ENCODE measurements at places on chromosomes 5 and 9.

DNA sequence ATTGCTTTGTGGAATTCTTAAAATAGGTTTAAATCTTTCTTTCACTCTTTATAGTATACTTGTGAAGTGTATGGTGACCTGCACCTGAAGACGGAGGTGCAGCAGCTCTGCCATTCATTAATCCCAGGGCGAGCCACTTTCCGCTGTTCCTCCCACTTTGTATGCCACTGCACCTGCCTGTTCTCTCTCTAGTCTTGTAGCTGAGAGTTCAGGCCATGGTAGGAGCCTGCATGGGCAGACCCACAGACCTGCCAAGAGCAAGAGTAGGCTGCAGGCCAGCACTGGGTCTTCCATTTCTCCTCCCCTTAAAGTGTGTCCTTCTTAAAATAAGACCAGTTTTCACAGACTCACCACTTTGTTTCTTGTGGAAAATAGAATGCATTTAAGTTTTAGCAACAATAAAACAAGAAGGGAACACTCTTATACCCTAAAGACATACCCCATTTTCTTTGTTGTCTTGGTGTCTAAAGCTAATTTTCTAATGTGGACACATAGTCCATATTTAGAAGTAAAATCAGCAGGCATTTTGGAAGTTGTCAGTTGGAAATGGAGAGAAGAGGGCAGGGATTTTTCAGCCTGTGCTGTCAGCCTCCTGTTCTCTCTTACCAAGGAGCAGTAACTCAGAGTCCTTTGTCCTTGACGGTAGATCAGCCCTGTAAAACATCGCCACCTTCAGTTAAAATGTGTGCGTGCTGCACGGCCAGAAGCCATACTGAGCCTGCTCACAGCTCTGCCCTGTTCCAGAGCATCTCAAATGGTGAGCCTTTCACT is 103.2 kb downstream of the SNCAIP start:
- DNase-seq = peak; percentile 69

GRCh38 chr9:82783045-82783444 is 279.9 kb downstream of the RASEF start:
- DNase-seq = no peak

DNA sequence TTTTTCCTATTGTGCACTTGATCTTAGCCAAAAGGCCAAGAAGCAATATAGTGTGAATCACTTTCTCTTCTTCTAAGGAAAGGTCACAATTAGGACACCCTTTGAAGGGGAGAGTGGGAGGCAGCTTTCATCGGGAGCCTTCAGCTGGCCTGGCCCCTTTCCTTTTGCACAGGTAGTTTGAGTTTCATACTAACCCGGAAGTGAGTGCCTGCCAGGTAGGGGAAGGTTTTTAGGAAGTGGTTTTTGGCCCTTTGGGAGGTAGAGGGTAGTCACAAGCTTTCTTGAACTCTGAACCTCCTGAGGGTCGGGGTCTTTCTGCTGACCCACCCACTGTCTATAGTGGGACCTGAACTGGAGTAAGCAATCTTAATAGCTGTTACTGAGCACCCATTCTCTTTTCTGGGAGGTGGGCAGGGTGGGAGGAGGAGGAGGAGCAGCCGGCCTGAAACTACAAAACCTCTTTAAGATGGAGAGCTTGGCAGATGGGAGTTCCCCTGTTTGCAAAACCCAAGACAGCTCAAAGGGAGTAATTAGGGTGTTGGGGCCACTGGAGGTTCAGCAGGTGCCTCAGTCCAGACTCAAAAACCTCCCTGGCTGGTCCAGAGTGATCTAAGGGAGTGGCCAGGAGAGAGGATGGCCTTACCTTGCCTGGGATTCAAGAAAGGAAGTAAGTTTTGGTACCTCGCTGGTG is 6.0 kb downstream of the LARP1 start:
- no peak for DNase-seq

GRCh38 chr5:54959673-54960418 is 25.5 kb downstream of the ESM1 start:
- peak; percentile 12 for DNase-seq

DNA sequence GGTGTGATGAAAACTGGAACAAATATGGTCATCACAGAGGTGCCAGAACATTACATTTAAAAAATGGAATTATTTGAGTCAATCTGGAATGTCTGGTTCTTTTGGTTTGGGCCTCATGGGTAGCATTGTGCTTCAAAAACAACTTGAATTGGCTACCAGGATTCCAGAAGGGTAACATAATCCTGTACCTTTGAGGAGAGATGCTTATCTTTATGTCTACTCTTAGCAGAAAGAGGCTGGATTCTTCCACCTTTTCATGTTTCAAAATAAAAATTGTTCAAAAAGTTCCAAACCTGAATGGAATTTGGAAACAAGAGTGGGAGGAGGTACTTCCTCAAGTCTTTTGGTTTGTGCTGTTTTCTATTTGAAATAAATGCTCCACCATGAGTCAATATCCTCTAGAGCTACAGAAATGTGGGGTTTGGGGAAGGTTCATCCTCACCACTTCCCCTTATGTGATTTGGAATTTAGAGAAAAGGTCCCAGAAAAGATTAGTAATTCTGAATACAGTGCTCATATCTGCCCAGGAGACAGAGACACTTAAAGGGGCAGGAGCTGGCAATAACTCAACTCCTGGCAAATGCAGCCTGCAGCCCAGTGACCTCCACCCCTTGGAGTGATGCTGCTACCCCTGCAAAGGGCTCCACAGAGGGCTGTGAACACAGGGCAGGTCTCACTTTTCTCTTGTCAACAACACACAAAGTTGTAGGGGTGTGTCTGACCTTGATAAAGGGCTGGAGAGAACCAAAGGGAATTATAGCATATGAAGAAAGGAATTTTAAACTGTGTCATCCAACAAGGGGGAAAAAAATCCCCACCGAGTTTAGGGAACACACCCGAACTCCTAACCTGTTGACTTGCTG is 272.8 kb downstream of the CWC27 start:
- peak; percentile 76 for DNase-seq

DNA sequence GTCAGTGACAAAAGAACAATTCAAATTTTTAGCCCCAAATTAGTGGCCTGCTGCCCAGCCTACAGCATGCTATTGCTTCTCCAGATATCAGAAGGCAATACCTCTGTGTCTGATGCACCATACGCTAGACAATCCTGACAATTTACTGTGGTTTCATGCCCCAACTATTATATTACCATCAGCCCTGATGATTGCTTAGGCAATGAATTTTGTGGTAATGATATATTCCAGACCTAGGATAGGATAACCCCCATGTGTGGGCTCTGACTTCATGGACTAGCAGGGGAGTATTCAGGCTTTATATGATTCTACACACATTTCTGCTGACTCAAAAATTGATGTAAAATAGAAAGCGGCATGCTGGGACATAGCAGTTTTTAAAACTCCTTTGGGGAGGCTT is 168.7 kb upstream of the FST start:
- DNase-seq = no peak

DNA sequence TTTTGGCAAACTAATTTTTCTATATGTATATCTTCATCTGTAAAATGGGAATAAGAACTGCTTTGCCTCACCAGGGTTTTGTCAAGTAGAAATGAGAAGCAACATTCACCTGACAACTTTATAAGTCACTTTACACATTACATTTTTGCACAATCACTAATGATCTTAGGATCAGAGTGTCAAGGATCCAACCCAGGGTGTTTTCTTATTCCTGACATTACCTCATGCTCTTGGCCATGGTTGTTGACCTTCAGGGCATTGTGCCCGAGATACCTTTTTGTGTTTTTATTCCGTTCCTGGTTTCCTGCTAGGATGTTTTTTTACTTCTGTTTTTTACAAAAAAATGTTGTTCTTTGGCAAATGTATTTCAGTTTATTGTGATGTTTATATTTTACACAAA is 22.2 kb upstream of the RASA1 start:
- no peak for DNase-seq

- peak; percentile 74 for DNase-seq
These were observed 174.4 kb downstream of the MUSK start for GRCh38 chr9:110842986-110843385.

DNA sequence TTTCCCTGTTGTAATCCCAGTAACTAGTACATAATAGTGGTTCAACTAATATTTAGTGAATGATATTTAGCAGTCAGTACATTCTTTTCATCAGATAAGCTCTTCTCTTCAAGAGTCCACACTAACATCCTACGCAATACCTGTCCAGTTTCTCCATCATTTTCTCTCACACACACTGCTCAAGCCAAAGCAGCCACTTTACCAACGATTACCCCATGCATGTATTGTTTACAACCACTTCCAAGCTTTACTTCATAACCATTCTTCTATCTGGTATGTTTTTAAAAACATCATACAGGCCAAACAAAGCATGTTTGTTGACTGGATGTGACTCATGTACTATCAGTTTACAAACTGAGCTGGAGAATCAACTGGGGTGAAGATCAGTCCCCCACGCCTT is 7.3 kb downstream of the UBTD2 start:
- no peak for DNase-seq

- peak; percentile 72 for DNase-seq
These were observed 115.0 kb downstream of the KIAA1958 start for GRCh38 chr9:112601636-112602035.

DNA sequence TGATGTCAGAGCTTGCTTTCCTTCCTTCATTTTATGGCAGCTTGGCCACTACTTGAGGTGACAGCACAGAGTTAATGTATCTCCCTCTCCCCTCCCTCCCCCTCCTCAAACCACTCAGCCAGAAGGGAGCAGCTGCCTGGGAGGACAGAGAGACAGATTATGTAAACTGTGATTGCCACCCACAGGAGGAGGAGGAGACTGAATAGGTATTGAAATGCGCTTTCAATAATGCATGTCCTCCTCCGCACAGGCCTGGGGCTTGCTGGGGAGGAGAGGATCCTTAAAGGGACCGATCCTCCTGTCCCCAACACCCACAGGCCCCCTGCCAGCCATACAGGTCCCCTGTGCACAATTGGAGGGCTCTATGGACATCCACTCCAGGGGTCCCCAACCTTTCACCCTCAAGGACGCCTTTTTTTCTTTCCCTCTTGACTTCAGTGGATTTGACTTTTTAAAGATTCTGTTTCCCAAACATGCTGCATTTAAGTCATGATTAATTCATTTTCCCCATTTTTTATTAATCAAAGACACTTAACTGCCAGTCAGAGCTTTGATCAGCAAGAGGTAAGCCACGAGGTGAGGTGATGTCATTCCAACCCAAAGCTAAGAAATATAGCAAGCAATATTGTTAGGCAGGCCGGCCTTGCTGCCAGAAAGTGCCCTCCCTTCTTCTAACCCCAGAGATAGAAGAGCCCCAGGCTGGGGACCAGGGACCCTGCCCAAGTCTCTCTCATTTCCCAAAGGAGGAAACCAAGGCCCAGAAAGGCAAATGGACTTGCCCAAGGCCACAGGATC is 47.5 kb upstream of the CPLX2 start:
- no peak for DNase-seq

DNA sequence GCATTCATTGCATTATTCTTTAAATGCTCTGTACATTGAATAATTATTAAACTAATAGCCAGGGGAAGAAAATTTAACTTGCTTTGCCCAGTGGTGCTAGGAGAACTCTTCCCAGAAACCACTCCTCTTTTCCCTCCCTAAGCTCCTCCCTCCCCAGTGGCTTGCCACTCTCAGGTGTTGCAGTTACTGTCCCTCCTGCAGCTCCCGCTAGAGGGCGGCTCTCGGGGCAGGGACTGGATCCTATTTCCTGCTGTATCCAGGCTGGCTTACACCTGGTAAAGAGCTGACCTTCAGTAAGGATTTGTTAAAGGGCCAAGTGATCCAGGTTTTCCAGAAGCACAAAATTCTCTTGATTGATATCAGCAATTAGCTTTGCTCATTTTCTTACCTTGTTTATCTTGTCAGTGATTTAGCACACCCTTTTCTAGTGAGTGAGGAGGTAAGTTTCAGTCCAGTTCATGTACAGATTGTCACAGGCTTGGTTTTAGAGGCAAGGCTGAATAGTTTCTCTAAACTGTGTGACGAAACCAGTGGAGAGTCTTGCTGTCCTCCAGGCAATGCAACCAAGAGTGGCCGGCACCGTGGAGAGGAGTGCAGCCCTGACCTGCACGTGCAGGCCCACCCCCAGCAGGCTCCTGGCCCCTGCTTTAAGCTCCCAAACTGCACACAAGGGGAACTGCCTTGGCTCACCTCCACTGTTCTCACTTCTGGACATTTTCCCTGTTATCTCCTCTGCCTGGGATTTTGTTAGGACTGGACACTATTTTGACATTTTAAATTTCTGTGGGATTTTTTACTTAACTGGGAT is 423.8 kb downstream of the SPOCK1 start:
- DNase-seq = peak; percentile 36

DNA sequence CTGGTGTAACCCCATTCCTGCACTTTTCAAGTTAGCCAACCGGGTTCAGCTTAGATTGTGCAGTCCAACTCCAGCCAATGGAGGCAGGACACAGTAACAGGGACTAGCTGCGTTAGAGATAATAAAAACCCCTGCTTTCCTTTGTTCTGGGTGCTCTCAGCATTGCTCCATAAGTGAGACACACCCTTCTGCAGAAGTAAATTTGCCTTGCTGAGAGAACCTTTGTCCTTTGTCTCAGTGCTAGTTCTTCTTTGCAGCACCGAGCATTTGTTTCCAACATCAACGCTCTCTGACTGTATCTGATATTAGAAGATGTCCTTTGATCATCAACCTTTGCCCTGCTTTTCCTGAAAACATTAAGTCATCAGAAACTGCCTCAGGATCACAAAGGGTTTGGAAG is 169.5 kb upstream of the OR13F1 start:
- no peak for DNase-seq

DNA sequence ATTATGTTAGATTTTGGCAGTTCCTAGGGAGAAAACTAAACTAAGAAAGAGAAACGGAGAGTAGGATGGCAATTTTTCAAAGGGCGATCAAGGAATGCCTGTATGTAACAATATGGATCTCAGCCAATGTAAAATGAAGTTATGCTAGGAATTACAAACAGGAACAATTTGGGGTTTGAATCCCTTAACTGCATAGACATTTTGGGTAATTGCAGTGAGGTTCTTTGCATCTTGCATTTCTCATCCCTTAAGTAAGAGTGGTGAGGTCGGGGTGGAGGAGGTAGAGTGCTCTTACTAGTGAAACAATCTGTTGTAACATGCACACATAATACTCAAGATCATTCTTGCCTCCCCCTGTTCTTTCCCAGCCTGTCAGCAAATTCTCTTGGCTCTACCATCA is 137.6 kb downstream of the NPR3 start:
- DNase-seq = peak; percentile 50

- no peak for DNase-seq
These were observed 4.0 kb downstream of the LCN2 start for GRCh38 chr9:128153060-128153946.

GRCh38 chr9:117415358-117415914 is 579 bp upstream of the ASTN2 start:
- DNase-seq = no peak

DNA sequence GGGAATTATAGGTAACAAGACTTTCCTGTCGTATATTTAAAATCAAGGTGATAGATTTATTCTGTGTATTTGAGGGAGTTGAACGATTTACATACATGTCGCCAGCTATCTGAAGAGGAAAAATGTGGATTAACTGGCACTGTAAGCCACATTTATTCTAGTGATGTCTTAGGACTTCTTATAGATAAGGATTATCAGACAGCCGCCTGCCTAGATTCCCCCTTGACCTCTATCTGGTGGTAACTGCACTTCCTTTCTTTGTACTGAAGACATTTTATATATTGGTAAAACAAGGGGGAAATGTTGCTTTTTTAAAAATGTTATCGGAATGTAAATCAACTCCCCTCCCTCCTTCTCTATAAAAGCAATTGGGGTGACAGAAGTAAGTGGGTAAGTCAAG is 39.3 kb upstream of the F2RL2 start:
- DNase-seq = no peak

- DNase-seq = peak; percentile 70
These were observed 84.6 kb downstream of the DAB2IP start for GRCh38 chr9:121735793-121736770.

- no peak for DNase-seq
These were observed 59.0 kb downstream of the KCNIP1 start for GRCh38 chr5:170562875-170563228.

- DNase-seq = no peak
These were observed 58.7 kb upstream of the FCN1 start for GRCh38 chr9:134976403-134976802.

Measured in fibroblast of skin of back (primary cell).